ENCODE measurements at places on chromosomes 2 and 18.
A peak's percentile ranks its signal among the peaks of the same experiment; 100 is the strongest.

- DNase-seq = no peak
These were observed 136.1 kb upstream of the LGALSL start for GRCh38 chr2:64317707-64318475.

- no peak for DNase-seq
These were observed 91.6 kb downstream of the DNER start for GRCh38 chr2:229622495-229623355.

DNA sequence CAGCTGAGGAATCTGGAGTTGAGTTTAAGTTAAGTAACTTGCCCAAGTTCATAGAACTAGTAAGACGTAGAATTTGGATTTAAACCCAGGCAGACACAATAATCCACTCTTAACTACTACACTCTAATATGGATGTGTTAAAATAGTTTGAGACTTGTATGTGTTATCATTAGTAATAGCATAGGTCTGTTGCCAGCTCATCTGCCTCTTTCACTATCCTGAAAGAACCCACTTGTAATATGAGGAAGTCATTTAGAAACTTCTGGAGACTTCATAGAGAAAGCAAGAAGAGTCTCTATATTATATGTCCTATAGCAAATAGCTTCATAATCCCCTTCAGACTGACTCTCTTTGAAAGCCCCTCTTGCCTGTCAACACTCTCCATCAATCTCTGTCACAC, 43.0 kb upstream of the ACADL start:
- DNase-seq = no peak

DNA sequence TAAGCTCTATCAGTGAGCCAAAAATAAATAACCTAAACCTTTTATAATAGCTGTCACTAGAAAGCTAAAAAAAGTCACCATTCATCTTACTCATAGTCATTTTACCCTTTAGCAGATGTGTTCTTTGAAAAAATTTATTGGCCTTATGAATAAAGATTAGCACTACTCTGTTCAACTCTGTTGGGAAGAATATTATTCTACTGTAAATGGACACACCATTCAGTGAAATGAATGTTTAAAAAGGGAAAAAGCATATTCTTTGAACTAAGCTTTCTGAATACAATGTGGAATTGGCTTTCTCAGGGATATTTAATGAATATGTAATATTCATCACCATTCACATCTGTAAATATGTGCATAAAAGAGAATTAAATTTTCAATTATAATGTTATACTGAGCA, 422.0 kb downstream of the CBLN2 start:
- DNase-seq = no peak

- DNase-seq = no peak
These were observed 3.0 kb downstream of the GIGYF2 start for GRCh38 chr2:232700154-232700553.

DNA sequence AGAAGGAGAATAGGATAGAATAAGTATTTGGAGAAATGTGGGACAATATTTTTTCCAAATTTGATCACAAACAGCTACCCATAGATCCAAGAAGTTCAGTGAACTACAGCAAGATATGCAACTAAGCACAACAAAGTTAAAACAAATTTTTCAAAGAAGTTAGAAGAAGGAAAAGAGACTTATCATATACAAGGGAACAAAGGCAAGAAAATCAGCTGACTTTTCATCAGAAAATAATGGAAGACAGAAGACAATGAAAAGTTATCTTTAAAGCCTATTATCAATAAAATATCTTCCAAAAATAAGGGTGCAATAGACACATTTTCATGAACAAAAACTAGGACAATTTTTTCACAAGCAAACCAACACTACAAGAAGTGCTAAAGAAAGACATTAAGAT, 202.8 kb upstream of the FN1 start:
- DNase-seq = no peak

DNA sequence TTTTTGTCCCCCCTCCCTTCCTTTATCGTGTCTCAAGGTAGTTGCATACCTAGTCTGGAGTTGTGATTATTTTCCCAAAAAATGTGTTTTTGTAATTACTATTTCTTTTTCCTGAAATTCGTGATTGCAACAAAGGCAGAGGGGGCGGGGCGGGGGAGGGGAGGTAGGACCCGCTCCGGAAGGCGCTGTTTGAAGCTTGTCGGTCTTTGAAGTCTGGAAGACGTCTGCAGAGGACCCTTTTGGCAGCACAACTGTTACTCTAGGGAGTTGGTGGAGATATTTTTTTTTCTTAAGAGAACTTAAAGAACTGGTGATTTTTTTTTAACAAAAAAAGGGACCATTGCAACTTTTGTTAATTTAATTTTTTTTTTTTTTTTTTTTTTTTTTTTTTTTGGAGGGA, 2.1 kb downstream of the SOX11 start:
- DNase-seq = peak; percentile 58

GRCh38 chr18:13893418-13893760, 21.9 kb downstream of the MC2R start:
- DNase-seq = no peak

- DNase-seq = no peak
These were observed 106.3 kb downstream of the GPR39 start for GRCh38 chr2:132522901-132523300.

GRCh38 chr2:46663614-46664013, 184.2 kb downstream of the TMEM247 start:
- DNase-seq = no peak

GRCh38 chr18:666177-666576, 8.7 kb downstream of the TYMS start:
- no peak for DNase-seq

DNA sequence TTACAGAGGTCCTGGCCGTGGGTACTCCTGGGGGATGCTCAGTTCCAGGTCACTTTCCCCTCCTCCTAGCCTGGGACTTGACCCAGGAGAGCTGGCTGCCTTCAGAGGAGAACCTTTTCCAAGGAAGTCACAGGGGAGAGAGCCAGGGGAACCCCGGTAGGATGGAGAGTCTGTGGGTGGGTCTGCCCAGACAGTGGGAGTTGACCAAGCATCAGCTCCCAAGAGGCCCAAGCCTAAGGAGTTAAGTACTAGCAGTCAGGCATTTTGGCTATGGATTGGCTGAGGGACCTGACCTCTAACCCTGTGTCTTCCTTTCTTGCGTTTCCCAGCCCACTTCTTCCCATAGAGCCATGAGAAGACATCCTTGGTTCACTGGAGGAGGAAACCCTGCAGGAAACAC, 48.8 kb upstream of the PLB1 start:
- no peak for DNase-seq

DNA sequence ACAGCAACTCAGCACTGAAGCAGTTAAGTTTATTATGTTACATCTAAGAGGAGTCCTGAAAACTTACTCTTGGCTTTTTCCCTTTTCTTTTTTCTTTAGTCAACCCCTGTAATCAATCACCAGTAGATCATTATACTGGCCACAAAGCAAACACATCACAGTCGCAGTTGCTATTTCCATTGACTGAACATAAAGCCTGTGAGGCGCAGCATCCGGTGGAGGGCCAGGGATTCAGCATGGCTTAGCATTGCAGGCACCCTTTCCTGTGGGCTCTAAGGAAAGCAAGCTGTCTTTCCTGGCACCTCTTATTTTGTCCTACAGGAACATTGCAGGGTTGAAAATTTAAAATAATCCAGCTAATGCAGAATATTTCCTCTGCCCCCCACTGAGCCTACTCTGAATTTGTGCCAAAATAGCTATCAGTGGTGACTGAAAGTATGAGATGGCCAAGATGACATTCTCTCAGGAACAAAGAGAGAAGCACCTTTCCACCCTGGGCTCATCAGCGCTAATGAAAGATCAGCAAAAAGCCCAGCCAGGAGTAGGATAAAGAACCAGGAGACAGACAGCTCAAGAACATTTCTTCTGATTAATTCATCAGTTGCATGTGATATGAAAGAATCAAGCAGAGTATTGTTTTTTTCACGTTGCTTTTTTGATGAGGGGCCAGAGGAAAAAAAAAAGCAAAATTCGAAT, 85.3 kb upstream of the SULT1C3 start:
- DNase-seq = no peak

DNA sequence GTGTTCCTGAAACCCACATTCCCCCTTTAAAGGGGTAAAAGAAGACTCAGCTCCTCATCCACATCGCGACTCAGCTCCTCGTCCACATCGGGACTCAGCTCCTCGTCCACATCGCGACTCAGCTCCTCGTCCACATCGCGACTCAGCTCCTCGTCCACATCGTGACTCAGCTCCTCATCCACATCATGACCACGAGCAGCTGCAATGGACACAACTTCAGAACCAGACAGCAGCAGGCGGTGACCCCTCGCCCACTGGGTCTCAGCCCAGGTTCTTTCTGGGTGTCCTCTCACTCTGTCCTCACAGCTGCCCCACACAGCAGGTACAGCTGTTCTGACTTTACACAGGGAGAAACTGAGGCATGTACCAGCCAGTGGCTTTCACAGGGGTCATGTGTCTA, 163.5 kb upstream of the SALL3 start:
- DNase-seq = no peak

- DNase-seq = no peak
These were observed 61.1 kb downstream of the SMCHD1 start for GRCh38 chr18:2716394-2717326.

DNA sequence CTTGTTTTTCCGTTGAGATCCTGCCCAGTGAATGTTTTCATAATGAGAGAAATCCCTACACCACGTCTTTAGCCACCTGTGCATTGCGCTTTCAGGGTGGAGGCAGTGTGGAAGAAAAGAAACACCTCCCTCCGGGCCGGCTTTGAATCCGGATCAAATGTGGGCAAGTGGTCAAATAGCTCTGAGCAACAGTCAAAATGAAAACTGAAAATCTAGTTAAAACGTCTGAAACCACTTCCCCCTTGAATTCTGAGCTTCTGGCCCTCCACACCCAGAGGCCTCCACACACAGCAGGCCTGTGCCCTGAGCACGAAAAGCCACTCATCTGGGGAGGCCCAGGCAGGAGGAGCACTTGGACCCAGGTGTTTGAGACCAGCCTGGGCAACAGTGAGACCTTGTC, 263.6 kb upstream of the SALL3 start:
- no peak for DNase-seq

DNA sequence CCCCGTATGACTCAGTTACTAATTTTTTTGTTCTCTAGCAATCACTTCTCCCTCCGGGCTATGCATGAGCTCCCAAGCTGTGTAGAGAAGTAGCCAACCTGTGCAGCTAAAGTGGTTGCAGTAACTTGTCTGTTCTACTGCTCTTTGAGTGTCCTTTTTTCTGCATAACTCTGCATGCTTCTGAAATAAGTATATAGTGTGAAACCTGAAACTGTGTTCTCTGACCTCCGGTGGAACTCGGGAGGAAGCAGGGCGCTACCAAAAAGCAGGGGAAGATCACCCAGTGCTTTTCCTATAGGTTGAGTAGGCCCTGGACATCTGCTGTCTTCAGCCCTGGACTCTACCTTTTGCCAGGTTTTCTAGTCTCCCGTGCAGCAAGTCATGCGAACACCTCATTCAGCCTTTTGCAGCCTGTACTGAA, 47.8 kb downstream of the PHLPP1 start:
- DNase-seq = no peak

GRCh38 chr2:150431561-150432311, 55.7 kb downstream of the RND3 start:
- no peak for DNase-seq

DNA sequence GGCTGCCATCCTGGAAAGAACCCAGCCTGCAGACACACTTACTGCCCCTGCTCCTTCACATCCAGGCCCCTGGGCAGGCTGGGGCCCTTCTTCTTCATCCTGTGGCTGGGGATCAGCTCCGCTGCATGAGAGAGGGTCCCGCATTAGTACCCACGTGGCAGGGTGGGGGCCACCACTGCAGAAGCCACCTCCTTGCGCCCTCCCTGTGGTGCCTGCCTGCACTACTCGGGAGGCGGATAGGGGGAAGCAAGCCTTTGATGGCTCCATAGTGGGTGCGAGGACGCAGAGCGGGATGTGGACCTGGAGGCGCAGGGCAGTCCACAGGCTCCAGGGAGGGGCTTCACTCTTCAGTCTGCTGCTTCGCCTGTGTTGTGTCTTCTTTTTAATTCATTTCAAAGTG, 46.7 kb downstream of the GPC1 start:
- no peak for DNase-seq

DNA sequence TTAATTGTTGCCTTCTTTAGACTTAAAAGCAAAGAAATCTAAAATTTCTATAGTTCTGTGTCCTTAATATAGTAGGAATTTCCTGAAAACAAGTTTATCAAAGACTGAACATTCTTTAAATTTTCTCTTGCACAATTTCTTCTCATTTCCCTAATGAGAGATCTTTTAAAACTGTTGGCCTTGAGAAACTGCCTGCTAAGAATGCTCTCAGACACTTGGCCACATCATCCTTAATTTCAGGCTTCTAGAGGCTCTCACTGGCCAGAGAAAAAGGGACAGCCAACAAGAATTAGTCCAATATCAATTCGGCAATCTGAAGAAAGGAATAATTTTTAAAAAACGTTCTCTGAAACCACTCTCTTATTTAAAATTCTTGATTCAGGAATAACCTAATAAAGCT, 167.0 kb upstream of the CREB1 start:
- DNase-seq = no peak

DNA sequence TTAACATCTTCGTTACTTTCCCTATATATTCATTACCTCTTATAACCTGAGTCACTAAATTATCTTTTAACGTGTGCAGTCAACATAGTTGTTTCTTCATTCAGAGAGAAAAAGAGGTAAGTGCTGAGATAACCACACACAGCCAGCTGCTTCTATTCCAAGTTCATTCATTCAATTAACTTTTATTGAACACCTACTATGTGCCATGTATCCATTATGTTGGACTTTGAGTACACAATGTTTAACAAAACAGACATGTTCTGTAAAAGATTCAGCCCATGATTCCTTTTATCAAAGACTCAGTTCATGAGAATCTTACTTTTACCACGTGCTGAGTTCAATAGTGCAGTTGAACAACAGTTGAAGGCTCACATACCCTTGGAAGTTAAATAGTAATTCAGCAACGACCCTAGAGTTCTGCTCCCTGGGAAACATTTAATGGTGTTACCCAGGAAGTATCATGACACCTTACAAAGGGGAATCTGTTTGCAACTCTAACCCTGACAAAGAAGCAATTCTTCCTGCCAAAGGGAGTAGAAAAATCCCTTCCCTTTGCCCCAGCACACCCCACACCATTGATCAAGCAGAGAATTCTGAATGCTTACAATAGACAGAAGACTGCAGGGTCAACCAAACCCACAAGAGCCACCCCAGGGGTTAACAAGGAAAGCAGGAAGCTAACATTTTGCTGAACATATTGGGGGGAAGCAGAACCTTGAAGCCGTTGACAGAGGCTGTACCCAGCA, 595.8 kb downstream of the STK39 start:
- DNase-seq = no peak

- peak; percentile 35 for DNase-seq
These were observed 9.8 kb upstream of the ERBB4 start for GRCh38 chr2:212548455-212548819.

DNA sequence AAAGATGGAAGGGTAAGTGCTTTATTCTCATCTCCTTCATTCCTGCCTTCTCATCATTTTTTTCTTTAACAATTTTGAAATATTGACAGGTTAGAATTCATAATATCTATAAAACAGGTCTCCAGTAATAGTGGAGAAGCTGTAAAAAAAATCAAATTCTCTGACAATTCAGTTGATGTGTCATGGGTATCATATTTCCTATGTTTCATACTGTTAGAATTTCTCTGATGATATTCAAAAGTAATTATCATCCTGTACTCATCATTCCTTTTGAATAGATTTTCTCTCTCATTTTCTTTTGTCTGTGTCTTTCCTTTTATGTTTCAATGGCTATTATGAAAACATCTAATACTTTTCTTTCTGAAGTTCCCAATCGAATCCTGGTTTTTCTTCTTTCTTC, 97.7 kb downstream of the CPS1 start:
- no peak for DNase-seq

- no peak for DNase-seq
These were observed 143.8 kb upstream of the THUMPD2 start for GRCh38 chr2:39922679-39923405.

- no peak for DNase-seq
These were observed 7.3 kb upstream of the CRYBA2 start for GRCh38 chr2:219000569-219000960.
